CD4-positive, alpha-beta memory T cell (primary cell): ENCODE measurements at places on chromosomes 4 and X. TPM values are rescaled to one million over a fixed set of nuclear protein-coding genes. Genes with fewer than 3 reads are reported as not detected.

GRCh38 chr4:116361790-116362189 lies 723.6 kb downstream of the TRAM1L1 start:
- no peak overlapping the region for H3K27ac ChIP-seq
- no peaks in the 10 kb centered on the region for H3K36me3 ChIP-seq
- H3K4me3 ChIP-seq, result no peak overlapping the region
- no peaks in the 10 kb centered on the region for H3K4me1 ChIP-seq

DNA sequence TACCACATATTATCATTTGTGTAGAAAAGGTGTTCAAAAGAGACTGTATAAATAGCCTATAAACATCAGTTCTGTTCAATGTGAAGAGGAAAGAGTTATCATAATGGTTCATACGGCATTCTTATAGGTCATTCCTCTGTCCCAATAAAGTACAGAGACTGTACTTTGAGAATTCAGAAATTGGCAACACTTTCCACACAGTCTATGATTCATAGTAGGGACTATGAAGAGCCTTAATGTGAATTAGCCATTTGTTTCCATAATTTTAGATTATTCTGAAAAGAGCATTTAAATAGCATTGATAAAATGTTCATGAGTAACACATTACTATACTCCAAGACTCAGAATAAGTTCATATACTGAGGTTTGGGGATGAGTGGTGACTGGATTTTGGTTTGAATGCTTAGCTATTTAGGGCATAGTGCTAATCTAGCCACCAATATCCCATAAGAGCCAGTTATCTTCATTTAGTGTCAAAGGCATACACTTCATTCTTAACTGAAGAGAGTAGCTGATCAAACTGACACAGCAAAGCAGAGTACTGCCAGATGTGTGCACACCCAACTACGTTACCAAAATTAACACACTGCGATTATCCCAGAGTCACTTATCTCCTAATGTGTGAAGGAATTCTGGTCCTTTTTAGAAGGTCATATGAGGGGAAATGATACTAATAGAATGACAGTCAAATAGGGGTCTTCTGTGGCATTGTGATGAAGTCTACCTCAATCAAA lies 10.2 kb downstream of the ANK2 start:
- H3K27ac ChIP-seq, result no peak overlapping the region
- no peaks in the 10 kb centered on the region for H3K36me3 ChIP-seq
- DNase-seq, result no peak
- H3K4me1 ChIP-seq, result no peaks in the 10 kb centered on the region
- H3K4me3 ChIP-seq, result no peak overlapping the region
- H3K27me3 ChIP-seq, result no peaks in the 10 kb centered on the region

GRCh38 chr4:18242919-18243693 lies 221.6 kb upstream of the LCORL start:
- H3K27ac ChIP-seq, result no peak overlapping the region
- H3K4me1 ChIP-seq, result no peaks in the 10 kb centered on the region
- H3K4me3 ChIP-seq, result no peak overlapping the region

DNA sequence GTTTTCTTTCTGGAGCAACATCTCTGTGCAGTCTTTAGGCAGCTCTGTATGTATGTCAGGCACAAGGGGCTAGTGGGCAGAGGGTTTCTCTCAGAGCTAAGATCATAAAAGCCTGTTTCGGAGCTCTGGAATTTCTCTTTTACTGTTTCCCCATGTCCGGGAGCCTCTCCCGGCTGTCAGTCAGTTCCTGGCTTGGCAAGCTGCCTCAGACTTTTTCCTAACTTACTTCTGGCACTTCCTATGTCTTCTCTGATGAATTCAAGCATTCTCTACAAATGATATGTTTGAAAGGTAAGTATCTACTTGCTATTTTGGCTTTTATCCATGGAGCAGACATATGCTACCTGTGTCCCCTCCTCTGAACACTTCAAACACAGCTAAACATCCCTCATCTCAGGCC lies 129.3 kb upstream of the PGRMC2 start:
- no peaks in the 10 kb centered on the region for H3K27me3 ChIP-seq
- DNase-seq, result no peak
- H3K36me3 ChIP-seq, result no peaks in the 10 kb centered on the region
- H3K4me1 ChIP-seq, result no peaks in the 10 kb centered on the region

SSX4 gene
- total RNA-seq, result not detected
